ENCODE measurements at places on chromosomes 3 and 15.
A peak's percentile ranks its signal among the peaks of the same experiment; 100 is the strongest.

DNA sequence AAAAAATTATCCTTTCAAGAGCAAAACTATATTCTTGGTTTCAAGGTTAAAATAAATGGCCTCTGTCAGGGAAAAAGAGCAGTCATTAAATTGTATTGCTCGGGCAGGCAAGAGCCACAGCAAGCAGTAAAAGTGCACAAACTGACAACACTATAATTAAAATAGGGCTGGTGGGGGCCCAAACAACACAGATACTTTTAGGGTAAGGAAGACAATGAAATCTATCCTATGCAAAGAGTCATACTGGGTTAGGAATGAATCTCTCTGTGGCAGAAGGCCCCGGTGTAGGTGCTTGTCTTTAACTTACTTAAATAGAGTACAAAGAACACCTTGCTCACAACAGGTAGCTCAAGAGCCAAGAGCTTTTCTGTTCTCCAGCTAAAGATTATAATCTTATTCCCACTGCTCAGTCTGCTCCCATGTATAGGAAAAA is 94.7 kb downstream of the DLG1 start:
- no peak for DNase-seq

DNA sequence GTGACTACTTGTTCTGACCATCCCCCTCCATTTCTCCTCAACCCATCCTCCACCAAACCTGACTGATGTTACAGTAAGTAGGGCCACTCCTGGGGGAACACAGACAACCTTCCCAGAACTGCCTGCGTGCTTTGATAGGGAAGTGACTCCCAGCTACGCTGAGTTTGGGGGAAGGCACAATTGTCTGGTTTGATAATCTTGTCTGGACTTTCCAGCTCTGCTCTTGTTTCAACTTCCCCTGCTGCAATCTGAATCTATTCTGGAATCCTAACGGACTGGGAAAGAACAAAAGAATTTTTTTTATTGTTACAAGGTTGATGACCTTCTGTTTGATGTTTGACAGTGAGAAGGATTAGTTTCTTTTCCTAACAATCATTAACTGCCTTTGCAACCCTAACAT is 895.6 kb downstream of the ROBO1 start:
- no peak for DNase-seq

- no peak for DNase-seq
These were observed 441.4 kb downstream of the CNTN3 start for GRCh38 chr3:74173090-74173489.

GRCh38 chr15:99546441-99547100 is 19.2 kb upstream of the MEF2A start:
- DNase-seq: no peak

DNA sequence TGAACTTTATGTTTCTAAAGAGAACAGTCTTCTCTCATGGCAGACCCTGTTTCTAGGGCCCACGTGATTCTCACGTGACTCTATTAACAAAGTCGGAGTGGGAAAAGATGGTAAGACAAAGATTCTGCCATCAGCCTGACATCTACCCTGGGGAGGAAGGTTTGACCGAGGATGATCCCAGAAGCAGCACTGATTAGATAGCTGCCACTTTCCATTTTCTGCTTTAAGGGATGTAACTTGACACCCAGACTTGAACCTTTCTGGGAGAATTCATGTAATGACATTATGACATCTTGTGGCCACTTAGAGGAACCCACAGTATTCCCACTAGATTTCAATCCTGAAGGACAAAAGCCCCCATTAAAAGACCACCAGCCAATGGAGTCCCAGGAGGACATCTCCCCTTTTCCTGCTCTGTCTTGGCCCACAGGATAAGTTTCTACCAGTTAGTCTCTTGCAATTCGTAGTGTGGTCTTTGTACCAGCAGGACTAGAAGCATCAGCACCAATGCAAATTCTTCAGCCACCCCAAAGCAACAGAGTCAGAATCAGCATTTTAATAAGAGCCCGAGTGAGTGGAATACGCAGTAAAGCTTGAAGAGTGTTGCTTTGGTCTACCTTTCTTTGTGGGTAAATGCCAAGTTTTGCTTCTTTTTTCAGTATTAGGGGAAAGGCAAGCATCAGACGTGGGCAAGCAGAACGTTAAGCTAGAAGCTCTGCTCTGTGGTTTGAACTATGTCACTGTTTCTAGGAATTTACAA is 480.5 kb upstream of the PROK2 start:
- DNase-seq: no peak

DNA sequence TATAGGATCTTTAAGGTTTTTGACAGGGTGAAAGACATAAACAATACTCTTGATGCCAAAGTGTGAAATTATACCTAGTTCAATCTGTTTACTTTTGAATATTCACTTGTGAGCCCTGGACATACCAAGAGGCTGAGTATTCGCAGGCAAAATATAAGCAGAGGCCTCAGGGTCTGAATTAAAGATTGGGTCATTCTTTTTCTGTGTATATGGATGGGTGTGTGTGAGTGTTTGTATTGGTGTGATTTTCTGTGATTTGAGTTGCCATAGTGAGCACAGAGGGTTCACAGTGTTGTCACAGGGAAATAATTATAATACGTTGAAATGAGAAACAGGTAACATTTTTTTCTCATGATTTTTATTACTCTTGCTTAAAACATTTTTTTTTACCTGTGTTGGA is 770.7 kb upstream of the ALCAM start:
- no peak for DNase-seq

- no peak for DNase-seq
These were observed 858 bp downstream of the NTRK3 start for GRCh38 chr15:88255484-88256278.

- DNase-seq: no peak
These were observed 708.8 kb upstream of the CFAP20DC start for GRCh38 chr3:59758672-59759071.

DNA sequence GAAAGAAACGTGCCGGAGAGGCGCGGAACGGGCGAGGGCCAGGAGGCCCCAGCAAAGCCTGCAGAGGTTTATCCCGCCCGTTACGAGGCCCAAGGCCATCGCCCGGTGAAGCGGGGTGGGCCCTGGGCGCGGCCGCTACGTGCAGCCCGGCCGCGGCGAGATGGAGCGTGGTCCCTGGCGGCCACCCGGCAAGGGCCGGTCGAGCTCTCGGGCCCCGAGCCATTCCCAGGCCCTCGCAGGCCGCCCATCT is 1.1 kb downstream of the PKM start:
- DNase-seq: no peak

DNA sequence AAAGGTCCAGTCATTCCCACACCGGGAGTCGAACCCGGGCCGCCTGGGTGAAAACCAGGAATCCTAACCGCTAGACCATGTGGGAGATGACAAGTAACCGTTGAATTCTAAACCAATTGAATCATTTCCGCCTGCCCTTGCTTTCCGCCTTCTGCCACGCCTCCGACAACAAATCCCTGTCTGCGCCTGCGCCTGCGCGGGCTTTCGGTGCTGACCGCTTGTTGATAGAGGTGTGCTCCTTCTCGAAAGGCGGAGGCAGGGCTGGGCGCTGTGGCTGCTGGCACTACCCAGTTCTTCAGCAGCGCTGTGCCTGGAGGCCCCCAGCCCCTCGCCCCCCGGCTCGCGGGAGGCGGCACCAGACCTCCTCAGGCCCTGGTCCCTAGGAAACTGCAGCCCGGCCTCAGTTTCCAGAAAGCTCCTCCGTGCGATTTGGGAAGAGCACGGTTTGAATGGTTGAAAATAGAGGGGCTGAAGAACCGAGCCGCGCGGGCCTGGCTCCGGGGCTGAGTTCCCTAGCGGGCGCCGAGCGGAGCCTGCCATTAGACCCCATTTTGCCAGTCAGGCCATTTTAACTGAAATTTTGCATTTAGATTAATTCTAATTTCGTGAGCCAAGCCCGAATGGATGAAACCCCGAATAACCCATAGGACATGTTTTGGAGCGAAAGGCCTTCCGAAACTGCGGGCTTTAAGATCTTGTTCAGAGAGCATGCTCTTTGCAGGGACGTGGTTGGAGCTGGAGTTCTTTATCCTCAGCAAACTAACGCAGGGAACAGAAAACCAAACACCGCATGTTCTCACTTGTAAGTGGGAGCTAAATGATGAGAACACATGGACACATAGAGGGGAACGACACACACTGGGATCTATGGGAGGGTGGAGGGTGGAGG is 219.3 kb upstream of the ATP10A start:
- peak; percentile 91 for DNase-seq

DNA sequence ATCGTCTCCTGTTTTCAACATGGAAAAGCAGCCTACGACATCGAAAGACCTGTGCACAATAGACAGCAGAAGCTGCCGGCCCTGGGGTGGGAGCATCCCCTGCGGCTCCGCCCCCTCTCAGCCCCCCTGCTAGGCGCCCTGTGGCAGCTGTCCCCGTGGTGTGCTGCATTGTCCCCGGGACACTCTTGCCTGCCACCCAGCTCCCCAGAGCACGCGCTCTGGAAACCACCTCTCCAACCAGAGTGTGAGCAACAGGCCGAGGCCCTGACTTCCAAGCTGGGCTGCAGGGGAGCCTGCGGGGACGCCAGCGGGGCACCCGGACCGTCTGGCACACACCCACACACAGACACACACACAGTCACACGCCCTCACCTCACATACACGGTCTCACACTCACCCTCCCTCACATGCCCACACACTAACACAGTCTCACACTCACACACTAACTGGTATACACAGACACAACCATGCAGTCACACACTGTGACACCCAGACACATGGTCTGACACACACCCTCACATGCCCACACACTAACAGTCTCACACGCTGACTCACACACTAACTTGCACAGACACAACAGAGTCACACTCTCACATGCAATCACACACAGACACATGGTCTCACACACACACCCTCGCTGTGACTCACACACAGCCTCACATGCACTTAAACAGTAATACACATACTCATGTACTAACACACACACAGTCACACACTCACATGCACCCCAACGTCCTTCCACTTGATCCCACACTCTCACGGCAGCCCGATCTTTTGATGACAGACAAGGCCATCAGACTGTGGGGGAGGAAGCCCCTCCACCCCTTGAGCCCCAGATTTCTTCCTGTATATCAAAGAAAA is 94.7 kb downstream of the OCA2 start:
- DNase-seq: no peak

DNA sequence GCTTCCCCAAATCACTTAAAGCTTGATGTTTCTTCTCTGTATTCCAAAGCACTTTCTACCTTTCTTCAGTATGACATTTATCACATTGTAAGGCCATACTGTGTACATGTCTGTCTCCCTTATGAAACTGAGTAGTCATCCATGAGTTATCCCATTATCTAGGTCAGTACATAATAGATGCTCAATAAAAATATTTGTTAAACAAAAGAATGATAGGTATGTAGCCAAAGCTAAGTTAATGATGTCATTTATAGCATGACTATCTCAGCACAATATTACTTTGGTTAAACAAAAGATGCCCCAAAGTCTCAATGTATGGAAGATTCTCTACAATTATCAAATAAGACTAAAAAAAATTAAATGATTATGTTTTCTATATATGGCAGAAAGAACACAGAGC is 3.1 kb upstream of the TMCO5A start:
- DNase-seq: no peak

DNA sequence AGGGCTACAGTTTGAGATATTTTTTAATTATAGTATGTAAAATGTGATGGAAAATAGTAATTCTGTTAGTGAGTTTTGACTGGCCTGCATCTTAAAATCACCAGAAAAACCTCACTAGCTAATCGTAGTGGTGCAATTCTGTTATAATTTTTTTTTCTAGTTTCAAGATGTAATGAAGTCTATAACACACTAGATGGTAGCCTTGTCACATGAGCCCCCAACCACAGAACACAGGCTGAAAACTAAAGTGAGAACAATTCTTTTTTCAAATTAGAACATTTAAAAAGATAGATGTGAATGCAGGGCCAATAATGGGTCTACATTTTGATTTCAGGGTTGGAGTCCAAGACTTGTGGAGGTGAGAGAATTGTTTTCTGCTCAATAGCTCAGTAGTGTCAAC is 83.3 kb upstream of the KCNH8 start:
- DNase-seq: no peak

DNA sequence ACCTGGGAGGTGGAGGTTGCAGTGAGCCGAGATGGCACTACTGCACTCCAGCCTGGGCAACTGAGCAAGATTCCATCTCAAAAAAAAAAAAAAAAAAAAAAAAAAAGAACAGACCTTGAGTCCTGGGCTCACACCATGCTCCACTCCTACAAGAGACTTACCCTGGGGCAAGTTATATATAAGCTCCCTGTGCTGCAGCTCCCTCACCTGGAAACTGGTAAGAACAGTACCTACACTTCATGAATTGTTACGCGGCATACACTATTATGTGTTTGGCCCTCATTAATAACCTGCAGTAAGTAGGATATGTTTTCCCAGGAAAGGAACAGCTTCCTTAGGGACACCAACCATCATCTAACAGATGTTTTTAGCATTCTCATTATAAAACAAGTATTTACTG is 119.6 kb downstream of the FMN1 start:
- no peak for DNase-seq

DNA sequence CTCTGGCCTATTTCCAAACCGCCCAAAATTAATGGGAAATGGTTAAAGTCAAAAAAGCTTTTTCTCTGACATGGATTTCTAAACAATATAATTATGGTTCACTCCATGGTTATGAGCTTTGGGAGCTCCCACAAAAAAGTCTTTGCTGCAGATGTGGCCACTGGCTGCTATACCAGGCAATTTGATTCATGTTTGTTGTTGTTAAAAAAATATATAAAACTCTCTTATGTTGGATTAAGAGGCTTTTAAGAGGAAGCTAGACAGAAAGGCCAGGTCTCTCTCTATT is 258.6 kb downstream of the TIGIT start:
- DNase-seq: no peak

DNA sequence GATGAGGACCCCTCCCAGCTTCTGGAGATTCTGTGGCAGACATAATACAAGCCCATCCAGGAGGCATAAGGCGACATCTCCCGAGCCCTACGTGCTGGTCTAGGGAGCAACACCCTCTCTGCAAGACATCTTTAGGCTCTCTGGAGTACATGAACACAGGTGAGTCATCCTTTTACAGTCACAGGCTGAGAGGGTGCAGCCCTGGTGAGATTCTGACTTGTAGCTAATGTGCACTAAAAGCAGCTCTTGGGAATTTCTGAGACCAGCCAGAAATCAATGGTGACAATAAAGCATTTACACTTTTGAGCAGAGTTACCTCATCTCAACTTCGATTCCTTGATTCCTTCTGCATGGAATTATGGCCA is 131.1 kb downstream of the XXYLT1 start:
- no peak for DNase-seq

Measured in activated naive CD4-positive, alpha-beta T cell (primary cell).